ENCODE measurements at places on chromosomes 13 and 19. TPM values are rescaled to one million over a fixed set of nuclear protein-coding genes. Genes with fewer than 3 reads are reported as not detected.

DNA sequence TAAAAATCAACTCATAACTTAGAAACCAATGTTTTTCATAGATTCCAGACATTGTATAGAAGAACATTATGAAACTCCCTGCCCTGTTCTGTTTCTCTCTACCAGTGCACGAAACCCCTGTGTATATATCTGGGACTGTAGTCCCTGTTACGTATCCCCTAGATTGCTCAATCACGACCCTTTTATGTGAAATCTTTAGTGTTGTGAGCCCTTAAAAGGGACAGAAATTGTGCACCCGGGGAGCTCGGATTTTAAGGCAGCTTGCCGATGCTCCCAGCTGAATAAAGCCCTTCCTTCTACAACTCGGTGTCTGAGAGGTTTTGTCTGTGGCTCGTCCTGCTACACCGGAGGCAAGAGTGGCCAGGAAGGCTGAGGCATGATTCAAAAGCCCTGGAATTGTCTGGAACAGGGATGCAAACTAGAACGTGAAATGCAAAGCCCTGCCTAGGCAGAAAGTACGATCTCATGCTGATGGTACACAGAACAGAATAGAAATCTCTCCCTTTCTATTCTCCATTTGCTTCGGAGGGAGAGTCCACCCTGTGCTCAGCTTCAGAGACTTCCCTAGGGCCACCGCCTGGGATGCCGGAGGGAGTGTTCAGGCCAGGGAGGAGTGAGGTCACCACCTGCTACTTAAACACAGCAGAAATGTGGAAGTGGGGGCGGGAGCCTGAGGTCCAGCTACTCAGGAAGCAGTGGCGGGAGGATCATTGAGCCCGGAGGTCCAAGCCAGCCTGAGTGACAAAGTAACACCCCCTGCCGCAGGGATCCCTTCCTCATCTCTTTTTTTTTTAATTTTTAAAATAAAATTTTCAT, 758 bp upstream of the ZNF888 start:
- DNase-seq, result peak; percentile 84
- no peaks in the 10 kb centered on the region for H3K4me1 ChIP-seq
- peak overlapping the region; percentile 55 for H3K4me3 ChIP-seq

DNA sequence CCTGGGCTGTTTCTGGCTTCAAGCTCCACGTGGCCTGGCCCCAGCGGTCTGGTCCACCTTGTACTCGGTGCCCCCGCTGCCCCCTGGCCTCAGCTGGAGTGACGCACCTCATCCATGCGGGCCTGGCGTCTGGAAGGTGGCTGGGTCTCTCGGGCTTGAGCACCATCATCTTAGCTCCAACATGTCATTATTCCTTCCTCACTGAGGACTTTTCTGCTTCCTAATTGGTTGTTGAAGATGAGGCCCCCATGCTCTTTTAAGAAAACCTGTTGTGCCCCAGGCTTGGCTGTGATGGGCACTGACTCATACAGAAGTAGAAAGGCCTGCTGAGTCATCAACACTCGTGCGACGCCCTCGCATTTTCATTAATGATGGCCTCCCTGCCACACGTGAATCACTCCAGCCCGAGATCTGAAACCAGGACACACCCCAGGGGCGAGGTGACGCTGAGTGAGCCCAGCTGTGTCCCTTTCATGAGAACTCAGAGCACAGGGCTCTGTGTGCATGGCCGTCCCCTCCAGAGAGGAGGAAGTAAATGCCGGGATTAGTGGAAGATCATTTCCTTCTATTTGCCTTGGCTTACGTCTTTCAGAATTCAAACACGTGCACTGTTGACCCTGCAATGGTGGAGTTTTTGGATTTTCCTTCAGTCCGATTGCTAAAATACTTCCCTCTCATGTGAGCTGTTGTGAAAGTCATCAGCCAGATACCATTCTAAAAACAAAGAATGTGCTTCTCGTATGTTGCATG, 14.0 kb upstream of the GJA3 start:
- no peaks in the 10 kb centered on the region for H3K36me3 ChIP-seq
- H3K27ac ChIP-seq, result no peak overlapping the region
- peak; percentile 88 for DNase-seq
- H3K27me3 ChIP-seq, result no peaks in the 10 kb centered on the region

GRCh38 chr13:44050450-44051063, 170.9 kb downstream of the LACC1 start:
- H3K27me3 ChIP-seq, result no peaks in the 10 kb centered on the region
- H3K4me1 ChIP-seq, result peaks cover 3% of the 10 kb centered on the region
- H3K36me3 ChIP-seq, result no peaks in the 10 kb centered on the region
- no peak overlapping the region for H3K4me3 ChIP-seq
- H3K27ac ChIP-seq, result no peak overlapping the region

- H3K27me3 ChIP-seq, result no peaks in the 10 kb centered on the region
- H3K4me1 ChIP-seq, result peaks cover 2% of the 10 kb centered on the region
- no peak for DNase-seq
- no peak overlapping the region for H3K27ac ChIP-seq
- H3K36me3 ChIP-seq, result no peaks in the 10 kb centered on the region
- H3K4me3 ChIP-seq, result no peak overlapping the region
These were observed 89.7 kb downstream of the DCT start for GRCh38 chr13:94389604-94390351.

DNA sequence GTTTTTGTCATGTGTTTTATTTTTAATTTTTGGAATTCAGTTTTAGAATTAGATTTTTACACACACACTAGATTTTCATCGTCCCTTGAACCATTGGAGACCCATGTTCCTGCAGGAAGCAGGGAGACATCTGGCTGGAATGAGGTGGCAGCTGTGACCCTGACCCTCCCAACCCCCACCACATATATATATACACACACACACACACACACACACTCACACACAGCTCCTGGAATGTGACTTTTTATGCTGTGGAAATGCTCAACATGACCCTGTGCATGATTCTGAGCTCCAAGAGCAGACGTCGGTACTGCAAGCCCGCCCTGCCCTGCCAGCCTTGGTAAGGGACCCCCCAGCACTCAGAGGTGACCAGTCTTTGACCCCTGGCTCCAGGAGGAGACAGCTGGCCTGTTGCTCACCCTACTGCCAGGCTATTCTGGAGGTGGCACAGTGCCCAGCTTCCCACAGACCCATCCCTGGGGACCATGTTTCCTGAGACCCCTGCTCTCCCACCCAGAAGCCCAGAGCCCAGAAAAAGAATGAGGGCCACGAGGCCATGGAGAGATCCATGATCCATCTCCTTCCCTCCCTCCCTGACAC, 103.2 kb upstream of the VSTM2B start:
- no peaks in the 10 kb centered on the region for H3K27me3 ChIP-seq
- no peaks in the 10 kb centered on the region for H3K4me1 ChIP-seq
- H3K27ac ChIP-seq, result no peak overlapping the region
- no peak overlapping the region for H3K4me3 ChIP-seq
- H3K36me3 ChIP-seq, result no peaks in the 10 kb centered on the region
- no peak for DNase-seq

GRCh38 chr13:53941588-53942190, 913.1 kb downstream of the OLFM4 start:
- no peak for DNase-seq
- no peaks in the 10 kb centered on the region for H3K36me3 ChIP-seq
- H3K4me3 ChIP-seq, result no peak overlapping the region

- H3K4me3 ChIP-seq, result peak overlapping the region; percentile 28
- peak; percentile 74 for DNase-seq
- no peaks in the 10 kb centered on the region for H3K36me3 ChIP-seq
- no peaks in the 10 kb centered on the region for H3K27me3 ChIP-seq
- no peak overlapping the region for H3K27ac ChIP-seq
These were observed 661 bp downstream of the FREM2 start for GRCh38 chr13:38687246-38688229.

GRCh38 chr13:65339241-65339640, 1890.9 kb downstream of the PCDH9 start:
- no peaks in the 10 kb centered on the region for H3K27me3 ChIP-seq
- no peaks in the 10 kb centered on the region for H3K36me3 ChIP-seq
- H3K27ac ChIP-seq, result no peak overlapping the region
- no peaks in the 10 kb centered on the region for H3K4me1 ChIP-seq
- no peak for DNase-seq

DNA sequence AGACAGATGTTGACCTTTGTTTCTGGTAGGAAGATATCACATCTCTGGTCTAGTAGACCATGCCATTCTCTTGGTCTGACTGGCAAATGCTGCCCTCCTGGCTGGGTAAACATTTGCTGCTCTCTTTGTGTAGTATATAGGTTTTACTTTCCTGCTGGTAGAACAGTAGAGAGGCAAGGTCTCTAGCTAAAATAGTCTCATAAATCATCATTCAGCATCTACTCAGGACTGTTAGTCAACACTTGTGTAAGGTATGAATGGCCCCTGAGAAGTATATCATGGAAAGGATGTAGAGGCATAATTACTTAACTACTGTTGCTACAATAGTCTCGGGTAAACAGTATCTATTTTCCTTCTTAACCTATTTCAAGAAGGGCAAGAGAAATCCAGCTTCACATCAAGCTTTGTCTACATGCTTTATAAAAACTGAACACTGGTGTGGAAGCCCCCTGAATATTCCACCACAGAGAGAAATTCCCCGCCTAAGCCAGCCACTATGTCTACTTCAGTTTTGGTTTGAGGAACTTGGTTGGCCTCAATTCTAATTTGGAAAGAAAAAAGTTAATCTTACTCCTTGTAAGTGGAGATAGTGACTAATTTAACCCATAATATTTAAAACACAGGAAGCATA, 18.4 kb upstream of the MYCBP2 start:
- no peak overlapping the region for H3K4me3 ChIP-seq
- H3K4me1 ChIP-seq, result no peaks in the 10 kb centered on the region
- no peak overlapping the region for H3K27ac ChIP-seq
- no peak for DNase-seq

DNA sequence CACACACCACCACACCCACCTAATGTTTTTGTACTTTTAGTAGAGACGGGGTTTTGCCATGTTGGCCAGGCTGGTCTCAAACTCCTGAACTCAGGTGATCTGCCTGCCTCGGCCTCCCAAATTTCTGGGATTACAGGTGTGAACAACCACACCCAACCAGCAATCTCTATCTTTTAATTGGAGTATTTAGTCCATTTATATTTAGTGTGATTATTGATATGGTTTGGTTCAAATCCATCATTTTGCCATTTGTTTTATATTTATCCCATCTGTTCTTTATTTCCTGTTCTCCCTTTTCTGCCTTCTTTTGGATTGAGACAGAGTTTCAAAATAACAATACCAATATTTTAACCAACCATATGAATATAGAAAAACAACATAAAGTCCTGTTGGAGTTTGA, 4.1 kb downstream of the ZNF420 start:
- H3K27ac ChIP-seq, result no peak overlapping the region
- H3K4me1 ChIP-seq, result peaks cover 7% of the 10 kb centered on the region
- no peak for DNase-seq

GRCh38 chr19:1521636-1522035, 2.2 kb upstream of the PLK5 start:
- no peak overlapping the region for H3K4me3 ChIP-seq
- no peak for DNase-seq
- no peak overlapping the region for H3K27ac ChIP-seq
- no peaks in the 10 kb centered on the region for H3K27me3 ChIP-seq
- no peaks in the 10 kb centered on the region for H3K36me3 ChIP-seq

DNA sequence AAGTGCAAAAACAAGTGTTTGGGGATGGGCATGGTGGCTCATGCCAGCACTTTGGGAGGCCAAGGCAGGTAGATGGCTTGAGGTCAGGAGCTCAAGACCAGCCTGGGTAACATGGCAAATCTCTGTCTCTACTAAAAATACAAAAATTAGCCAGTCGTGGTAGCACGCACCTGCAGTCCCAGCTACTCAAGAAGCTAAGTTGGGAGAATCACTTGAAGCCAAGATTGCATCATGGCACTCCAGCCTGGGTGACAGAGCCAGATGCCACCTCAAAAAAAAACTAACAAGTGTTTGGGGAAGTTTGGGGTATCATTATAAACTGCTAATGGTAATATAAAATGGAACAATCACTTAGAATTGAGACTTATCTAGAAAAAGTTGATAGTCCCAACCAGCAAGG, 24.6 kb downstream of the XPO4 start:
- H3K4me3 ChIP-seq, result no peak overlapping the region
- H3K4me1 ChIP-seq, result no peaks in the 10 kb centered on the region
- H3K36me3 ChIP-seq, result no peaks in the 10 kb centered on the region
- H3K27ac ChIP-seq, result no peak overlapping the region

GRCh38 chr19:48400018-48400742, 6.7 kb downstream of the GRIN2D start:
- H3K4me3 ChIP-seq, result no peak overlapping the region
- no peaks in the 10 kb centered on the region for H3K36me3 ChIP-seq
- no peak overlapping the region for H3K27ac ChIP-seq
- no peaks in the 10 kb centered on the region for H3K27me3 ChIP-seq

DNA sequence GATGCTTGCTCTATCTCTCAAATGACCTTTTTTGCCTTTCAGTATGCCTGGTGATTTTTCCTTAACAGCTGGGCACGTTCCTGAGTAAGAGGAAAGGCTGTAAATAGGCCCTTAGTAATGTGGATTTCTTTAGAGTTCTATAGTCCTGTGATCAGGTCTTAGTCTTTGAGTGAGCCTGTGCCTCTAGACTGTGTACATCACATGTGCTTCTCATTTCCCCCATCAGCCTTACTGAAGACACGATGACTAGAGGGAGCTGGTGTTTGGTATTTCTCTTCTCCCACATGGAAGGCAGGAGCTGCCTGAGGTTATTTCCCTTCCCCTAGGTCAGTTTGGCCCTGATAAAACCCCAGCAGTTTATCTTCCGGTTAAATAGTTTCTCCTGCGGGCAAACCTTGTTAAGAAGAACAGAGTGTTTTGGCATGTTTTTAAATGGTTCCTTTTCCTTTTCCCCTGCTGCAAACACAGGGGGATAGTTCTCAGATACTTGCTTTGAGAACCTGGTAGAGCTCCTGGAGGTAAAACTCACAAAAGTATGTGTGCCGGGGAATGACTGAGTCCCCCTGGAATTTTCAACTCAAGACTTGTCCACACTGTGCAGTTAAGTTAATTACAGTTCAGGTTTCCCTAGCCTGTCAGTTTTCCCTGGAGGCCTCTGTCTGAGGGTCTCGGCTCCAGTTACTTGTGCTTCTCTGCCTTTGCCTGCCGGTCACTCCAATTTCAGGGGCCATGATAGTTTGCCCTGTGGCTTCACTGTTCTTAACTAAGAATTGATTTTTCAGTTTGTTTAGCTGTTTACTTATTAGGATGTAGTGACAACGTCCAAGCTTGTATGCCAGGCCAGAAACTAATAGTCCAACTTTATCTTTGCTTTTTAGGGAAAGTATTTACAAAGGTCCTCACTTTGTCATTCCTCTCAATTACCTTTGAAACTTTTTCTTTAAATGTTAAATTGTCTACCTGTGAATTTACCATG, 94.4 kb downstream of the URI1 start:
- H3K36me3 ChIP-seq, result peaks cover 4% of the 10 kb centered on the region
- H3K27me3 ChIP-seq, result no peaks in the 10 kb centered on the region
- H3K27ac ChIP-seq, result no peak overlapping the region
- no peak overlapping the region for H3K4me3 ChIP-seq

GRCh38 chr13:76646946-76647345, 239.3 kb downstream of the KCTD12 start:
- no peak overlapping the region for H3K4me3 ChIP-seq
- no peaks in the 10 kb centered on the region for H3K4me1 ChIP-seq
- no peaks in the 10 kb centered on the region for H3K36me3 ChIP-seq
- no peaks in the 10 kb centered on the region for H3K27me3 ChIP-seq

The PALM3 gene
- total RNA-seq, result not detected

The KIR2DL4 gene
- not detected for total RNA-seq

The ZNF627 gene
- 12.2 TPM for total RNA-seq

The LSR gene
- 13.1 TPM for total RNA-seq

The ZNF556 gene
- not detected for total RNA-seq

The PTH2 gene
- total RNA-seq, result not detected

The CEACAM4 gene
- total RNA-seq, result 0.84 TPM

The ZNF726 gene
- total RNA-seq, result 1.7 TPM

The PSG7 gene
- not detected for total RNA-seq

The KLK3 gene
- not detected for total RNA-seq

The TMEM259 gene
- 142 TPM for total RNA-seq

The SSBP4 gene
- 89.4 TPM for total RNA-seq

The BCAM gene
- total RNA-seq, result 146 TPM
